Urinary bladder (tissue), 4 donors: ENCODE measurements at places on chromosomes 4 and X. TPM values are rescaled to one million over a fixed set of nuclear protein-coding genes. Genes with fewer than 3 reads are reported as not detected.

IQSEC2 gene
- 6.6 TPM for total RNA-seq

FGD1 gene
- total RNA-seq = 5.7 TPM

SPARCL1 gene
- total RNA-seq = 783 TPM

DNA sequence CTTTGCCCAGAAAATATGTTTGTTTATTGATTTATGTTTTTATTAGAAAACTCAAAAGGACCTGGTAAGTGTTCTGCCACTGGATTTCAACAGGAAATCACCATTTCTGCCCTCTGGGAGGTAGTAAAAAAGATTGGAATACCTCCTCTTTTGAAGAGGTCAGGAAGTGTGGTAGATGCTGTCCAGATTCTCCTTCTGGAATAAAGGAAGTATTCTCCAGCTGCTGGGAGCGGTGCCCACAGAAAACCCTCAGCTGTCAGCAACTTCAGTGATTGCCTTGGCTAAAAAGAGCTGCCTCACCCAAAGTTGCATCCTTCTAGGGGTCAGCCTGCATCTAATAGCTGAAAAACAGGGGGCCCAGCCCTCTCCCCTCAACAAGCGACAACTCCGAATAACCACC lies 13.8 kb upstream of the ZNF674 start:
- DNase-seq = no peak

DNA sequence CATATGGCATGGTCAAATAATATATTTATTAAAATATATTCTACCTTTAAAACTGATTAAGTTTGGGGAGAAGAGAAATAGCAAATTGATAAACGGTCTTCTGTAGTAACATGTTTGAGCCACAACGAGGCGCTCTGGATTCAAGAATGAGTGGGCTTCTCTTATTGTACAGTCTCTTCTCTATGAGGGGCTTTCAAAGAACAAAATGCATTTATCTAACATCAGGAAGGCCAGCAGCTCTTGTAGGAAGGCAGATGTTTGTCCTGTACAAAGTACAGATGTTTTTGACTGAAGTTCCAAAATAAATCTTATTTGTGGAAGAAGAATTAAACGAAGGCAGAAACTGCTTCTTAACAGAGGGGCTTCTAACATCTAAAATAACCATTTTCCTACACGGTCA lies 153.6 kb downstream of the RASL11B start:
- DNase-seq = no peak

GRCh38 chrX:6694977-6695376 lies 160.1 kb upstream of the VCX3A start:
- no peak for DNase-seq

DNA sequence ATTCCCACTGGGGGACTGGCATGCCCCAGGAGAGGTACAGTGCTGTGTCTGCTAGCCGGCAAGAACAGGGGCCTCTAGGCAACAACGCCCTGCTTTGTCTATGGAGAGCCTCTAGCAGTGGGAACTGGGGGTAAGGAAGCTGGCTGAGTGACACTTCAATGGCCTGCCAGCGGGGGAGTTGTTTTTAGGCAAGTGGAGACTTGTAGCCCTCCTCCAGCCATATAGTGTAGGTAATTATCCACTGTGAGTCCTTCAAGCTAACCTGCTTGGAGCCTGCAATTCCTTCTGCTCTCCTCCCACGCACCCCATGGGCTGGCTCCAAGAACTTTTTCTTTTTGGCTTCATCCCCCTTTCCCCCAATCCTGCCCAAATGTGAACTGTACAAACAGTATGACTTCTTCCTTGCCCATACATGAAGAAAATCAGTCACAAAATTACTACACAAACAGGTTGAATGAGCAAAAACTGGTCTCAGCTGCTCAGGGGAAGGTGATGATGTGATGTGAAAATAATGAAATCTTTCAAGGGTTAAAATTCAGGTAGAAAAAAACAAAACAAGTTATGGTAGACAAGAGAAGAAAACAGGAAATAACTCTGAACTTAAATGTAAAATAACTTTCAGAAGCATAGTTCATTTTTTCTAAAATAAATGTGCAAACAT lies 33.1 kb downstream of the LEF1 start:
- peak; percentile 11 for DNase-seq

- DNase-seq = no peak
These were observed 156.9 kb downstream of the AFAP1 start for GRCh38 chr4:7782783-7783182.

DNA sequence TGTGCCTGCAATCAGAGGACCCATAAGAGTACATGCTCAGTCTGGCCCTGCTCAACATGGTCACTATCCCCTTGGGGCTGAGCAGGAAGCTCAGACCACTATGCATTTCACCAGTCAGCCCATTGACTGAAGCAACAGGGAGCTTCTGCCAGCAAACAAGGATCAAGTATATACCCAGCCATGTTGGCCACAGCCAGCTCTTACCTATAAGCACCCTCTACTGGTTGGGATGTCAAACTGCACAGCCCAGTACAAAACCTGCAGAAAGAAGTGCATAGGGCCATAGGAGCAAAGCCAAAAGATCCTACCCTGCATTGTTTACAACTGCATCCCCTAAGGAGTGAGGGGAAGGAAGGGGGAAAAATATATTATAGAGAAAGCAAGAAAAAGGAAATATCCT lies 214.4 kb upstream of the CPEB2 start:
- no peak for DNase-seq

GRCh38 chr4:37588150-37588549 lies 98.0 kb downstream of the RELL1 start:
- no peak for DNase-seq

- no peak for DNase-seq
These were observed 14.0 kb downstream of the TIMP1 start for GRCh38 chrX:47596256-47596655.
